Esophagus squamous epithelium (tissue), 5 donors: ENCODE measurements at places on chromosomes 16 and 17. TPM values are rescaled to one million over a fixed set of nuclear protein-coding genes. Genes with fewer than 3 reads are reported as not detected.

DNA sequence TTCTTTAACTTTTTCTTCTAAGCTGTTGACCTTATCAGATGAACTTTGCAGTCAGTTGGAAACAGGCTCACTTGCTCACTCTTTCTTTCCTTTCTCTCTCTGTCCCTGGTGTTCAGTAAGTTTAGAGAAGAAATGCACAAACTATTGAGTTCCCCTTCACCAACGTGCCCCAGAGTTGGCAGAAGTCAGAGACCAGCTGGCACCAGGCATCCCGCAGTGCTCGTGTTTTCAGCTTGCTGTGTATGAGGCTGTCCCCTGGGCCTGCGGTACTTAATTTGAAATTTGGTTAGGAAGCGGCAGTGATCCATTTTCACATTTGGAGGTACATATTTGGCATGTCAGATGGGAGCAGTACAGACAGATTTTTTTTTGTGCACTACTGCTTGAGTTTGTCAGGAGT, 258.6 kb downstream of the SNX29 start:
- no peaks in the 10 kb centered on the region for H3K27me3 ChIP-seq
- no peak overlapping the region for H3K4me3 ChIP-seq
- no peak overlapping the region for H3K27ac ChIP-seq
- peaks cover 21% of the 10 kb centered on the region for H3K4me1 ChIP-seq

DNA sequence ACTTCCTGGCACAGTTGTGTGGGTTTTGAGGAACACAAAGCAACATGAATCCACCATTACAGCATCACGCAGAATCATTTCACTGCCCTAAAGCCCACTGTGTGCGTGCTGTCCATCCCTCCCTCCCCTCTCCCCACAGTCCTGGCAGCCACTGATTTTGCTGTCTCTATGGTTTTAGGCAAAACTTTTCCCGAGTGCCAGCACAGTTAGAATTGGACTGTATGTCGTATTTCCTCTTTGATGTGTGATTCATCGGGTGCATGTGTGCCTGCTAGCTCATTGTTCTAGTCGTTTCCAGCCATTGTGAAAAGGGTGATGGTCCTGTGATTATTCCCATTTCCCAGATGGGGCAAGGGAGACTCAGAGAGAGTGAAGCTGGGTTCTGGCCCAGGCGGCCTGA, 12.7 kb downstream of the KLHL36 start:
- no peak overlapping the region for H3K4me3 ChIP-seq
- H3K36me3 ChIP-seq, result peaks cover 47% of the 10 kb centered on the region
- no peak overlapping the region for H3K27ac ChIP-seq
- no peaks in the 10 kb centered on the region for H3K27me3 ChIP-seq
- no peak for DNase-seq

Gene TP53TG3B
- total RNA-seq, result not detected

Gene ELAC2
- 56.9 TPM for total RNA-seq

- no peak overlapping the region for H3K27ac ChIP-seq
- DNase-seq, result no peak
- peak overlapping the region; percentile 62 for H3K4me3 ChIP-seq
- peaks cover 6% of the 10 kb centered on the region for H3K27me3 ChIP-seq
Observed at GRCh38 chr17:28227316-28228108, 91.5 kb upstream of the TMEM97 start.

DNA sequence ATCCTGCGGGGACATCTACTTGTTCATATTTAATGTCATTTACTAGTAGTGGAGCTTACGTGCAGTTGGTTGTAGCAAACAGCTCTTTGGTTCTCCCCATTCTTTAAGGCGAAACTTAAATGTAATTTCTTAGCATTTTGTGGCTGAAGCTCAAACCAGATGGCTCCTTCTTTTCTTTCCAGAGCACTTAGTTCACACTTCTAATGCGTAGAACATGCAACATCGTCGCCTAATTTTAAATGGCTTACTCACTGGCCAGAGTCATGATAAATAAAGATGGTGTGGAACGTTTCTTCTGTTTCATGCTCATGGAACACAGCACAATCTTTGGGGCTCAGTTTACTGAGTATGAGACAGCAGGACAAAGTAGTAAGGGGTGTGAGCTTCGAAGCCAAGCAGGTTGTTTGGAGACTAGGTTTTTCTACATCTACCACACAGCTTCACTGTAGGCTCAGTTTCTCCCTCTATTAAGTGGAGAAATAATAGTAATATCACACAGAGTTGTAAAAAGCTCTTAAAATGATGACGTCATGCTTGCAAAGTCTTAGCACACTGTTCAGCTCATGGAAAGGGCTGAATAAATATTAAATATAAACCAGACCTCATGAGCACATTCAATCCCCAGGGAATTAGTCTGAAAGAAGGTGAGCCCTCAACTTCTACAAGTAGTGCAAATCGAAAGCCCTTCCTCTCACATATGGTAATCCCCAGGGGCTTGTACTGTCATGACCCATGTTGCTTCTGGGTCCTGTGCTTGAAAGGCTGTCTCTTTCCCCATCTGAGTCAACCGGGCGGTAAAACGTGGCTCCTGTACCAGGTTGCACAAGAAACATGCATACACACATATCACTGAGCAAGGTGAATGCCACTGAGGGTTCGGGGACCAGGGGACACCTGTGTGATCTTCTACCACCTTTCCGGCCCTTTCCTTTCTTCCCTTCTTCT, 384.3 kb downstream of the CDH13 start:
- H3K27ac ChIP-seq, result no peak overlapping the region
- H3K4me1 ChIP-seq, result no peaks in the 10 kb centered on the region
- no peaks in the 10 kb centered on the region for H3K36me3 ChIP-seq

- H3K27ac ChIP-seq, result no peak overlapping the region
- H3K4me3 ChIP-seq, result no peak overlapping the region
- peaks cover 44% of the 10 kb centered on the region for H3K4me1 ChIP-seq
- DNase-seq, result no peak
Observed at GRCh38 chr17:78252111-78252634, 20.7 kb downstream of the TMEM235 start.

Gene KREMEN2
- 3.9 TPM for total RNA-seq

Gene MYO1C
- 64.7 TPM for total RNA-seq

GRCh38 chr16:65745201-65745708, 621.2 kb upstream of the CDH5 start:
- no peaks in the 10 kb centered on the region for H3K36me3 ChIP-seq
- no peaks in the 10 kb centered on the region for H3K4me1 ChIP-seq
- DNase-seq, result no peak
- no peak overlapping the region for H3K4me3 ChIP-seq
- no peaks in the 10 kb centered on the region for H3K27me3 ChIP-seq
- no peak overlapping the region for H3K27ac ChIP-seq

- peaks cover 4% of the 10 kb centered on the region for H3K36me3 ChIP-seq
- no peak overlapping the region for H3K27ac ChIP-seq
- DNase-seq, result no peak
- H3K27me3 ChIP-seq, result no peaks in the 10 kb centered on the region
Observed at GRCh38 chr17:60229188-60229802, 79.5 kb downstream of the CA4 start.

- no peak overlapping the region for H3K27ac ChIP-seq
- DNase-seq, result no peak
- H3K4me3 ChIP-seq, result no peak overlapping the region
- H3K4me1 ChIP-seq, result peaks cover 37% of the 10 kb centered on the region
Observed at GRCh38 chr17:82912484-82913089, 72.8 kb upstream of the ZNF750 start.

Gene PRKCB
- total RNA-seq, result 0.57 TPM

DNA sequence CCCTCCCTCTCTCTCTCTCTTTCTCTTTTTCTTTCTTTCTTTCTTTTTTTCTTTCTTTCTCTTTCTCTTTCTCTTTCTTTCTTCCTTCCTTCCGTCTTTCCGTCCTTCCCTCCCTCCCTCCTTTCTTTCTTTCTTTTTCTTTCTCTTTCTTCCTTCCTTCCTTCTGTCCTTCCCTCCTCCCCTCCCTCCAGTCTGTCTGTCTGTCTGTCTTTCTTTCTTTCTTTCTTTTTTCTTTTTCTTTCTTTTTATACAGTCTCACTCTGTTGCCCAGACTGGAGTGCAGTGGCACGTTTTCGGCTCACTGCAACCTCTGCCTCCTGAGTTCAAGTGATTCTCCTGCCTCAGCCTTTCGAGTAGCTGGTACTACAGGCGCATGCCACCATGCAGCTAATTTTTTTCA, 14.4 kb downstream of the CA4 start:
- no peaks in the 10 kb centered on the region for H3K4me1 ChIP-seq
- H3K36me3 ChIP-seq, result no peaks in the 10 kb centered on the region
- H3K27me3 ChIP-seq, result peaks cover 51% of the 10 kb centered on the region
- H3K27ac ChIP-seq, result no peak overlapping the region
- DNase-seq, result no peak

DNA sequence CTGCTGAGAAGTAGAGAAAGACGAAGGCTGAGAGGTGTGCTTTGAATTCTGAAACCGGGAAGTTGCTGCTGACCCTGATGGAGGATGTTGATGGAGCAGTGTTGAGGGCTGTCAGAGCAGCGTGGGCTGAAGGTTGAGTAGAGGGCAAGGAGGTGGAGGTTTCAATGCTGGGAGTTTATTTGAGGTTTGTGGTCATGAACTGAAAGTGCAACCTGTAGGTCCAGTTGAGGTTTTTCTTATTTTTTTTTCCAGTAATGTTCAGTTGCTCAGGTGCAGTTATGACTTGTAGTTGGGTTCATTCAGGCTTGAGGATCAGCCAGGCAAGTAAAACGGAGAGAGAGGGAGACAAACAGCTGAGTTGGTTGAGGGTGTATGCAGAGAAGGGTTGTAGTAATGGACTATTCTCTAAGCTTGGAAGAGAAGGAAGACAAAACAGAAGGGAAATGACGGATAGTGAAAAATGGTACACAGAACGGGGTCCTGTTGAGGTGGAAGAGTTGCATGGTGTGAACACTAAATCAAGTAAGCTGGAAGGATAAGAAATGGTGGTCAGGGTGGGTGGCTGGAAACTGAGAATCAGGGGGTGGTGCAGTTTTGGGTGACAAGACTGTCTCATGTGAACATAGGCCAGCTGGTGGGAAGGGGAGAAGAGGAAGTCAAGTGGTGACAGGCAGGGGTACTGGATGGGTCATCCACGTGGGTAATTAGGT, 8.7 kb upstream of the UBE2G1 start:
- H3K27me3 ChIP-seq, result no peaks in the 10 kb centered on the region
- H3K27ac ChIP-seq, result no peak overlapping the region
- H3K4me3 ChIP-seq, result no peak overlapping the region
- no peaks in the 10 kb centered on the region for H3K36me3 ChIP-seq
- H3K4me1 ChIP-seq, result no peaks in the 10 kb centered on the region

GRCh38 chr17:48523010-48523409, 7.8 kb downstream of the HOXB1 start:
- no peak overlapping the region for H3K27ac ChIP-seq
- no peak overlapping the region for H3K4me3 ChIP-seq
- H3K4me1 ChIP-seq, result peaks cover 7% of the 10 kb centered on the region

GRCh38 chr17:44637066-44637465, 19.2 kb upstream of the MEIOC start:
- H3K4me3 ChIP-seq, result no peak overlapping the region
- no peaks in the 10 kb centered on the region for H3K36me3 ChIP-seq
- H3K27me3 ChIP-seq, result no peaks in the 10 kb centered on the region
- DNase-seq, result no peak
- no peak overlapping the region for H3K27ac ChIP-seq
- no peaks in the 10 kb centered on the region for H3K4me1 ChIP-seq

Gene TMEM235
- total RNA-seq, result 0.26 TPM

DNA sequence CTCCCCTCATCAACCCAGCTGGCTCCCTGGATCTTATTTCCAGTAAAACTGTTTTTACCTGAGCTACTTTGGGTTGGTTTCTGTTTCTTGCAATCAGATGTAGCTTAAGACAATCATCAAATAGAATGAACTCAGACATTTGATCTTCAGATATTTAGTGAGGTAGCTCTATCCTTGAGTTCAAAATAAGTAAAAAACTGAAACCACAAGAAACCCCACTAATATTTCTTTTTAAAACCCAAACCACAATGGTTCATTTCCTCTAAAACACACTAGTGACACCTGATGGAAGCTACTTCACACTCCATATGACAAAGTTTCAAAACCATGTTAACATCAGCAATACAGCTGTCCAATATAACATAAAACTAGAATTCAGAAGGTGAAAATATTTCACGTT, 37.8 kb downstream of the CACNG1 start:
- H3K27ac ChIP-seq, result no peak overlapping the region
- H3K4me3 ChIP-seq, result no peak overlapping the region
- no peaks in the 10 kb centered on the region for H3K27me3 ChIP-seq
- H3K36me3 ChIP-seq, result peaks cover 13% of the 10 kb centered on the region
- H3K4me1 ChIP-seq, result no peaks in the 10 kb centered on the region

GRCh38 chr16:48371393-48371780, 13.8 kb downstream of the SIAH1 start:
- peaks cover 7% of the 10 kb centered on the region for H3K4me1 ChIP-seq
- H3K27me3 ChIP-seq, result no peaks in the 10 kb centered on the region
- H3K4me3 ChIP-seq, result no peak overlapping the region

- no peak overlapping the region for H3K4me3 ChIP-seq
- H3K27me3 ChIP-seq, result no peaks in the 10 kb centered on the region
- H3K27ac ChIP-seq, result peak overlapping the region; percentile 36
- no peak for DNase-seq
Observed at GRCh38 chr16:11109566-11109965, 146.4 kb downstream of the SOCS1 start.

DNA sequence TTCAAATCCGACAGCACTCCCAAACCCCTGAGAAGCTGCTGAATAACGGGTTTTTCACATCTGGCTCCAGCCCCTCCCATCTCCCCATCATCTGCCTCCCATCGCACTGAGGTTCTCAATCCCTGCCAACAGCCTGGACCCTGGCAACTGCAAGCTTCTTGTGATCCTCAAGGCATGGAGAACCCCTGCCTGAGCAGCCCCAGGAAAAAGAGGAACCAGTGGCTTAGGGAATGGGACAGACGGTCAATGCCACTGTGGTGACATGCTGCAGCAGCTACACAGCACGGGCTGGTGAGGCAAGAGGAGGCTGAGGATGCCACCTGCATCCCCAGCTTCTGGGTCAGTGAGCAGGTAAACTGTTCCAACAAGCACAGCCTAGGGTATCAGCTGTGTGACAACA, 3.3 kb upstream of the MBTPS1 start:
- no peak for DNase-seq
- H3K36me3 ChIP-seq, result peaks cover 27% of the 10 kb centered on the region
- H3K27ac ChIP-seq, result no peak overlapping the region
- H3K27me3 ChIP-seq, result no peaks in the 10 kb centered on the region
- peaks cover 14% of the 10 kb centered on the region for H3K4me1 ChIP-seq
- H3K4me3 ChIP-seq, result no peak overlapping the region

GRCh38 chr16:80682421-80683070, 121.9 kb downstream of the CDYL2 start:
- no peaks in the 10 kb centered on the region for H3K36me3 ChIP-seq
- no peaks in the 10 kb centered on the region for H3K27me3 ChIP-seq
- no peaks in the 10 kb centered on the region for H3K4me1 ChIP-seq
- no peak overlapping the region for H3K4me3 ChIP-seq

Gene SLC13A2
- total RNA-seq, result not detected

DNA sequence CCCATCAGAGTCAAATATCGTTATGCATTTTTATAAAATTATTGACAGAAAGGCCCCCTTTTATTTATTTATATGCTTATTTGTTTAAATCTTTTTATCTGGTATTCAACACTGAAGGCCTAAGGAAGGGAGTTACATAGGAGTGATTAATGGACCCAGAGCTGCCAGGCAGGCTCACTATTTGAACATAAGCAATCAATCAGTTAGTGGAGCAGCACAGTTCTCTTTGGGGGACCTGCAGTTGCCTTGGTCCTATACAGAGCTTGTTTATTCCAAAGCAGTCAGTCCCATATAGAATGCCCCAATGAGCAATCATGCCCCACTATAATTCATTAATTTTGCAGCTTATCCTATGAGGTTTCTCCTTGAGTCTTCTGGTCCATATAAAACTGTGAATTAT, 389.4 kb upstream of the GOT2 start:
- no peaks in the 10 kb centered on the region for H3K27me3 ChIP-seq
- H3K36me3 ChIP-seq, result no peaks in the 10 kb centered on the region
- H3K4me1 ChIP-seq, result no peaks in the 10 kb centered on the region
- DNase-seq, result no peak
- no peak overlapping the region for H3K4me3 ChIP-seq
